ENCODE measurements at places on chromosomes 7 and 10.
A peak's percentile ranks its signal among the peaks of the same experiment; 100 is the strongest.

DNA sequence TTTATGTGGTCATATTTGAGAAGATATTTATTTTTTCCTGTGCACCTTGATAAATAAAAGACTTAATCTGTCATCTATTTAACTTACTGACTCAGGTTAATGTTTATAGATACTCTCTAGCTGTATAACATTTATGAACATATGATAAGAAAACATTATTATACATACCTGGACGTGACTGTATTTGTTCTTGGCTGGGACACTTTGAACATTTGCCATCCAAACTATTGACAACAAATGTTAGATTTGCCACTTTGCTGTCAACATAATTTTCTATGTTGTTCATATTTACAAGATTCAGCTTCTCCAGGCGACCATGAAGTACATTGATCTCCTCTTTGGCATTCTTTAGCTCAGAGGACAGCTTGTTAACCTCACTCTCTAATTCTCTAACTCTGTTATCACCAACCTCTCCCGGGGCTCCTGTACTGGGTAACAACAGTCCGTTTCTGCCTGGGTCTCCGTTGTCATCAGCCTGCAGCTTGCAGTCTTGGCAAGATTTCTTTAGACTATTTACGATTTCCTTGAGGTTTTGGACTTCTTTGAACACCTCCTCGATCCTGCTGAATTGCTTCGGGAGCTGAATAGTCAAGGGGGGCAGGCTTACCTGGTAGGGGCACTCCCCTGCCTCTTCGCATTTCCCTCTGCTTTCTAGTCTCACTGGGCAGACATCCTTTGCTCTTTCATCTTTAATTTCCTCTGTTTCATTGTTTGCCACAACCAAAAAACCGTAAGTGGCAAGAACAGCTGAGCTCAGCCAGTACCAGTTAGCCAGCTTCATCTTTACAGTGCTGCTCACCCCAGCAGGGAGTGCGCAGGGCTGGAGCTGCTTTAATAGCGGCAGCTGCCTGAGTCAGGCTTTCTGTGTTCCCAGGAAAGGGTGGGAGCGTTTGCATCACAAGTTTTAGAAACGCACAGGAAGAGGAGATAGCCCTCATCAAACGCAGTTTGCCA, at the start of gene FGL2:
FGL2 (minus strand) TSS at position 807 of the 954 bp plus-strand sequence; CDS start at position 781, 26 bp downstream.
- no peak for DNase-seq

DNA sequence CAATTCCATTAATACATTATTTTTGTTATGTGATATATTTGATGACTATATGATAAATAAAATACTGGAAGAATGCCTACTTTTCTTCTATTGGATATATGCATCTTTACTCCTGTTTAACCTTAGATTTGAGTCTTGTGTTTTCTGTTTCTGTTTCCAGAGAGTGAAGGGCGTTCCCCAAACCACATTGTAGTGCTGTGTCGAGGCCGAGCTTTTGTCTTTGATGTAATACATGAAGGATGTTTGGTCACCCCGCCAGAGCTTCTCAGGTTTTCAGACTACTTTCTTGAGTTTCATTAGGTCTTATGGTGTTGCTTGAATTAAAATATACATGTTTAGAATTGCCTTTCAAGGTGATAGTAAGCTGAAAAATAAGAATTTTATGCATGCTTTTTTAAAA, 23.8 kb downstream of the CROT start:
- DNase-seq, result no peak

GRCh38 chr7:80018941-80019808, 115.5 kb upstream of the GNAI1 start:
- peak; percentile 52 for DNase-seq

DNA sequence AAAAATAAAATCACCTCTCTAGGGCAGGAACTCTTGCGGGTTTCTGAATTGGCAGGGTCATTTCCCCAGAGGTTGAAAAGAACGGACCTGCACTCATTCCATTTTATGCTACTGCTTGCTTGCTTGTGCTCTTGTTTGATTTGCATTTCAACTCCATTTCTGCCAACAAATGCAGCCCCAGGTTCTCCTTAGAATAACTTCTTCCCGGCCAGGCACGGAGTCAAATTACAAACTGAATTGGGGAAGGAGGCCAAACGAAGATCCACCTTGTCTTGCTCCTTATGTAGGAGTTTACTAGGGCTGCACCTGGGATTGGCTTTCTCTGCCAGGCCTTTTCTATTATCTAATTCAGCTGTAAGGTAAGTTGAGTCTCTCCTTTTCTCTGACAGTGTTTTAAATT, 79.6 kb downstream of the HGF start:
- DNase-seq, result peak; percentile 45

DNA sequence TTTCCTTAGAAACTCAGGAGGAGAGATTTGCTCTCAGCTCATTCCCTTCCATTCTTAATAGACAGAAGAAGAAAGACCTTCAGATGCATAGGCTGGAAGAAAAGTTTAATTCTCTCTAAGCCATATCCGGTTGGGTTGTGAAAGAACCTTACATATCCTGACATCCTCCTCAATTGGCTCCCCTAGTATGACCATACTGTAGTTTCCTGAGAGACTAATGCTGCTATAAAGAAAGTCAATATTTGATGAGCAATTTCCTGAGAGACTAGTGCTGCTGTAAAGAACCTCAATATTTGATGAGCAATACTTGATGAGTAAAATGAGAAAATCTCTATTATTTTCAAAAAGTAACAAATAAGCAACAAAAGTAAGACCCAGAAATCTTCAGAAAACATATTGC, 888.5 kb upstream of the SORCS1 start:
- no peak for DNase-seq

- no peak for DNase-seq
These were observed 411.0 kb upstream of the FOXK1 start for GRCh38 chr7:4270941-4271715.

DNA sequence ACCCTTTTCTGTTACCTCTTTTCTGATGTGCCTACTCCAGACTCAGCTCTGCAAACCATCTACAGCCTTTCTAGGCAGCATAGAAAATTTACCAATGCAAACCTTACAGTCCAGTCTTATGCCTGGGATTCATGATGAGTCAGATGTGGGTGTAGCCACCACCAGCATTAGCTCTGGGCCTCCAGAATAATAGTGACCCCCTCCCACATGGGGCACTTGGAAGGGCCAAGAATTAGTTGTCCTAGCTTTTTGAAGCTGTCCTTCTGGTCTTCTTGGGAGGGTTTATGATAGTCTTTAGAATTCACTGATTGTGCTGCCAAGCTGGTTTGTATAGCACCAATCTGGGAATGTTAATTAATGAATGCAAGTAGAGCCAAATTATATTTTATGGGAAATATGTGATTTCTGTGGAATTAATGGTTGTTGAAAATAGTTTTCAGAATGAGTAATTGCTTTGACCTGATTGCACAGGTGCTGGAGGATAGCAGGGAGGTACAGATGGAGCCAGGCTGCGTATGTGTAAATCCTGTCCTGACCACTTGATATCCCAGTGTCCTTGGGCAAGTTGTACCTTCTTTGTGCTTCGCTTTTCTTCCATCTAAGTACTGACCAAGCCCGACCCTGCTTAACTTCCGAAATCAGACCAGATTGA, 94.8 kb downstream of the CPED1 start:
- no peak for DNase-seq

DNA sequence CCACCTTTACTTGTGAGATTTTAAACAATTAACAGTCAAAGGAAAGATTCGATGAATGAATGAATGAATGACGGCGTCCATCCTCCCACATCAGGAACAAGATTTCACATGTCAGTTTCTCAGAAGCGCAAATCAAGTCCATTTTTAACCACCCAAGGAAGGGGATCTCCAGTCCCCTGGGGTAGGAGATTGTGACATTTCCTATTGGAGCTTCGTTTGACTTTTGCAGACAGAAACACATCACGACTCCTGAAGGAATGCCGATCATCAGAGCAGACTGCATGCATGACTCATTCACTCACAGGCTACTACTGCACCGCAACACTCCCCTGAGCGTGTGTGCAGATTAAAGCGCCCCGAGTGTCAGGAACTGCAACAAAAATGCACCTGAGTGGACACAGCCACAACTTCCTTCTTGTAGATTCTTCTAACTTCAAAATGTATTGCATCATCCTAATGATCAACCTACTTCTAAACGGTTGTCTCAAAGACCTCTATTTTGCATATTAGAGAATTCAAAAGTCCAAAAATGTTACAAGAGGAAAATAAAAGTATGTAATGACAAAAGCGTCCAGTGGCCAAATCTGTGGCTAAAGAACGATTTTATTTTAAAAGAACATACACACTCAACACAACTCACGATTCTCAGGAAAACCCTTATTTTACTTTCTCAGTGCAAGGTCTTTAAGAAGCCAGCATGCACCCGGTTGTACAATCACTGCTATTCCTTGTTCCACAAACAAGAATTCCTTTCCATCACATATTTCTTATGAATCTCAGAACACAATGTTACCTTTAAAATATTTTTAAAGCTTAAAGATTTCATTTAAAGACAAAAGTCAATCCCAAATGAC, 172.6 kb downstream of the FAM107B start:
- DNase-seq, result no peak

- DNase-seq, result no peak
These were observed 182.2 kb upstream of the INHBA start for GRCh38 chr7:41885078-41885477.

DNA sequence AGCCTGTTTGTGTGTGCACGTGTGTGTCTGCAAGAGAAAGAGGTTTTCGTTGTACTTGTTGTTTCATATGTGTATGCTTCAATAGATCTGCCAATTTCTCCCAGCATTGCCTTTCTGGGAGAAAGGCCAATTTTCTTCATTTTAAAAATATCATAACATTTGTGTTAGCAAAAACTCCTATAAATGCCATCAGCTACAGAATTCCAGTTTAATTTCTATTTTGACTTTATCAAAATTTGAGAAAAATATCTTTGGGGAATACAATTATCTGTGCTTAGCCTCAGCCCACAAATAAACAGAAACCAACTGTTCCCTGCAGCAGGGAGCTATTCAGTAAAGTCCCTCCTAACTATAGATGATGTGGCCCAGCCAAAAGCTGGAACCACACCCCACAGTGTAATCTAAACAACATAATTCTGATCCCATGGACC, 68.3 kb upstream of the MGMT start:
- DNase-seq, result no peak

DNA sequence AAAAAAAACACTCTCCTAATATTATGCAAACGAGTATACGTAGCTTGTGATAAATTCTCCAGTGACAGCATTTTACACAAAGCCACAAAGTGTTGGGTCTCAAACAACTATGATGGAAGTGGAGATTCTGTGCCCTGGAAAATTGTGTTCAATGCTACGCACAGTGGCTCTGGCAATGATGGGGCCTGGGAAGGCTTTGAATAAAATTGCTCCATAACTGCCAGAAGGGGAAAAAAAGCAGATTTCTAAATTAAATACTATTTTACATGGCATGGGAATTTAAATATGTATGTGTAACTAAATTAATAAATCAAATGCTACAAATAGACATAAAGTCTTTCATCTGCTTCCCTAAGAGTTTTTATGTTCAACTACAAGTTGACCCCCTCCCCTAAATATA, 306.7 kb downstream of the GRID1 start:
- DNase-seq, result no peak

GRCh38 chr7:37040330-37040729, 316.0 kb upstream of the AOAH start:
- DNase-seq, result no peak

GRCh38 chr10:46084321-46085165, 38.5 kb upstream of the MSMB start:
- DNase-seq, result no peak

DNA sequence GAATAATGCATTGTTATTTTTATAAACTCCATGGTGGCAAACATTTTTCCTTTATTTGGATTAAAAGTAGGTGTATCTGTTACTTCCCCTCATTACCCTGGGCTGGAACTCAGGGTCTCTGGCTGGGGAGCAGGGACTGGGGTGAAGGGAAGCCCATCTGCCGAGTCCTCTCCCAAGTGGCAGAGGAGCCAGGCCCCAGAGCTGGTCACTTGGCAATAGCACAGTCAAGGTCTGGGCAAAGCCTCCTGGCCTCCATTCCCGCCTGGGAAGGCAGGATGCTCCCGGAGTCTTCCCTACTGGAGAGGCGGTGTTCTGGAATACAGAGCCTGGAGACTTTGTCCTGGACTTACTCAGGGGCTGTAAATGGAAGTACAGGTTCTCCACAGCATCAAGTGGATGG, 76.2 kb downstream of the CDH23 start:
- no peak for DNase-seq

GRCh38 chr10:90944749-90945148, 23.9 kb upstream of the ANKRD1 start:
- no peak for DNase-seq

DNA sequence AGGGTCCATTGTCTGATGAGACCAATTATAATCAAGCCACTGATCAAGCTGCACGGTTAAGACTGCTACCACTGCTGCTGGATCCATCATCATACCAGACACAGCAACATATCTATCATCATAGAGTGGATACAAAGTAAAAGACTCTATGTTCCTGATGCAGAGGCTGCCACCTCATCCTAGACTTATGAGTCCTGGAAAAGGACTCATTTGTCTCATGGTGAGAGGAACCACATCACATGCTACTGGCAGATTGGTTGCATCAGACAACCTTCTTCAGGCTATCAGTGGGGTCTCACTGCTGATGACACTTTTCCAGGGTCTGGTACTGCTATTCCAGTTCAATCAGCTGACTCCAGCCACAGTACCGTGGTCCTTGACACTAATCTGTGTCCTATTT, 79.0 kb downstream of the ABI1 start:
- DNase-seq, result no peak

DNA sequence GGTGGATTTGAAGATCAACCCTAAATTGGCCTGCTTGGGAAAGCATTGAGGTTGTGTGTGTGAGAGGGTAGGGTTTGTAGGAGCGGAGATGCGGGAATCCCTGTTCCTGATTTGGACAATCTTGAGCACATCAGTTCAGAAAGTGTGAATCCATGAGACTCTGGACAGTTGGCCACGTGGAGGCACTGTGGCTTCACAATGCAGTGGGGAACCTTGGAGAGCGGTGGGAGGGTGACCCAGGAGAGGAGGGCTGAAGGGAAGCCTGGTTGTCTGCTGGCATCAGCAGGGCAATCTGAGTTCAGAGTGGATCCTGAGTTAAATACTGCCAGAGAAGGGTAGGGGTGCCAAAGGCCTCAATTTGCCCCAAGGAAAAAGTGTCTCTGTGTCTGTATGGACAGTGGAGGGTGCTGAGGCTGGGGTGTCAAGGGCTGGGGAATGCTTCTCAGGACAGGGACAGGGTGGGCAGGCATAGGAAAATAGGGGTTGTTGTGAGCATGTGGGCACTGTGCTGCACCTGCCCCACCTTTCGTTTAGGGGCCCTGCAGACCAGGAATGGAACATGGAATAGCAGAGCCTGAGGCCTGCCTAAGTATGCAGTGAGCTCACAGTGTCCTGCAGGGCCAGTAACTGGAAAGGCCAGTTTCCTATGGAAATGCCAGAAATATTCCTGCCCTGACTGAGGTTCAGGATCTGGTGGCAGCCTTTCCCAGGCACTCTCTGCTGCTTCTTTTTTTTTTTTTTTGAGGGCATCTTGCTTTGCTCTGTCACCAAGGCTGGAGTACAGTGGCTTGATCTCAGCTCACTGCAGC, 162.9 kb upstream of the PRSS58 start:
- no peak for DNase-seq

GRCh38 chr7:82141427-82141826, 302.1 kb downstream of the CACNA2D1 start:
- DNase-seq, result no peak

GRCh38 chr10:16952080-16952479, 134.9 kb upstream of the RSU1 start:
- DNase-seq, result no peak
